ENCODE measurements at places on chromosomes 12 and 14.

- no peak for DNase-seq
These were observed 47.8 kb upstream of the KIF21A start for GRCh38 chr12:39490500-39491282.

- no peak for DNase-seq
These were observed 6.3 kb downstream of the MGAT4C start for GRCh38 chr12:86249851-86250250.

DNA sequence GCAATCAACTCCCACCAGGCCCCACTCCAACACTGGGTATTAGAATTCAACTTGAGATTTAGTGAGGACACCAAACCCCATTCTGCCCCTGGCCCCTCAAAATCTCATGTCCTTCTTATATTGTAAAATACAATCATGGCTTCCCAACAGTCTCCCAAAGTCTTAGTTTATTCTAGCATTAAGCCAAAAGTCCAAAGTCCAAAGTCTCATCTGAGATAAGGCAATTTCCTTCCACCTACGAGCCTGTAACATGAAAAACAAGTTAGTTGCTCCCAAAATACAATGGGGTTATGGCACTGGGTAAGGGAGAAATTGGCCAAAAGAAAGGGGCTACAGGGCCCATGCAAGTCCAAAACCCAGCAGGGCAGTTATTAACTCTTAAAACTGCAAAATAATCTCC, 46.6 kb upstream of the TMTC1 start:
- no peak for DNase-seq

GRCh38 chr12:79547044-79547734, 143.6 kb downstream of the PAWR start:
- DNase-seq: no peak

GRCh38 chr12:73598626-73599025, 939.0 kb upstream of the ATXN7L3B start:
- no peak for DNase-seq

- DNase-seq: no peak
These were observed 131.1 kb upstream of the SLC38A2 start for GRCh38 chr12:46503637-46504175.

DNA sequence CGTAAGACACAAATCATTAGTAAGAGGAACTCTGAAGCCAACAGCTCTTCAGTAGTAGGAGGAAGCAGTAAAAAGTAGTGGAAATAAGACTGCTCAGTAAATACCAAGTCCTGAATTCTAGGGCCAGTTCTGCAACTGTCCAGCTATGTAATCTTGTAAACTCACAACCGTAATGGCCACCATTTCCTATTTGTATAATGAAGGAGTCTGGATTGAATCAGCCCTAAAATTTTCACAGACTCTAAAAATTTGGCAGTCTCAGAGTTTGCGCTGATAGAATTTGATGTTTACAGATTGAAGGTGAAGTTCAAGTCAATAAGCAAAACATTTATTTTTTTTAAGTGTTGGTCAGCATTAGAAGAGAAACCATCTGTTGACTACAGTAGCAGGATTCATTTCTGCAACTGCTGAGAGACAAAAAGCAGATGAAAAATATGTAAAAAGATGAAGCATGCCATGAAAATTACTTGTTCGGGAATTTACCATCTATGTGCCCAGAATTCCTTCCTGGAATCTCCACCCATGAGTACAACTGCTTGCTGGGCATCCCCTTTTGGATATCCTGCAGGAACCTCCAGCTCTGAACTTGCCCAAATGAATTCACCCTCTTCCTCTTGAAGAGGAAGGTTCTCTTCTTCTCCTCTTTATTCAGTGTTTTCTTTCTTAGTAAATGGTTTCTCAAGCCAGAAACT, 47.5 kb downstream of the GALNT4 start:
- DNase-seq: no peak

GRCh38 chr12:115998119-115998633, 279.3 kb downstream of the MED13L start:
- peak; percentile 69 for DNase-seq

DNA sequence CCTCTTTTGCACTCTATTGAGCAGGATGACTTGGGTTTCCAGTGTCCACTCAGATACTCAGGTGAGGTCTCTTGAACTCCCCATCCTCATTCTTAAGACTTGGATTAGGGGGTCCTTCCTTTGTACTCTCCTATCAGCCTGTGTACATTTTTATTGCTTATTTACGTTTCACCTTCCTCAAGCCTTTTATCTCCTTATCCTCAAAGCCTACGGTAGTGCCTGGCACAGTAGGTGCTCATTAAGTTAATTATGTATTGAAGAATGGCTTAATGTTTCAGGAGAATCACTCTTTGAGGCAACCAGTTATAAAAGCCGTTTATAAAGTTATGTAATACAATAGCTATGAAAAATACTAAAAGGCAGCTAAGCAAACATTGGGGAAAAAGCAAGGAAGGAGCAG, 315.7 kb downstream of the NPAS3 start:
- DNase-seq: no peak

DNA sequence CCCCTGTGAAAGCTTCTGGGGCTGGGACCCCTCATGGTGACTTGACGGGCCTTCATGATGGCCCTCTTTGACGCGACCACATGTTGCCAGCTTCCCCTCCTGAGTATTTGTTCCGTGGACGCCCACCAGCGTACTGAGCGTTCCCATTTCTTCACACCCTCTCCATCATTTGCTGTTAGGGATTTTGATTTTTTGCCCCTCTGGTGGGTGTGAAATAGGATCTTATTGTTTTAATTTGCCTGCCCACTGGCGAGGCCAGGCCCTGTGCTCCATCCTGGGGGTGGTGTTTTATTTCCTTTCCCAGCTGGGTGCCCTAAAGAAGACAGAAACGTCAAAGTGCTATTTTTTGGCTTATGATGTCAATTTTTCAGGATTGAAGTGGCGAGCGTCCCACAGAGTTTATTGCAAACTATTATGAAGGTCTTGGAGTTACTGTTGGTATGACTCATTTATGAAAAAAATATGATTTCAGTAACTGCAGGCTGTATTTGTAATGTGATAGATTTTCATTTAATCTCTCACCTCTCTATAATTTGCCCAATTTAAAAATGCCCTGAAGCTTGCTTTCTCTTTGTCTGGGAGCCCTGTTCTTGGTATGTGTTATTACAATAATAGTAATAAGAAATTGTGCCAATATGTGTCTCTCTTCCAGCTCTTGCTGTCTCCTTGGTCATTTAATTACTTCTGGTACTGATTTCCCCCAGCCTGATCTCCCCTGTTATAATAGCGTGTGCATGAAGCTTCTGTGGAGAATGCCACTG, 99.6 kb downstream of the SLC25A47 start:
- no peak for DNase-seq

DNA sequence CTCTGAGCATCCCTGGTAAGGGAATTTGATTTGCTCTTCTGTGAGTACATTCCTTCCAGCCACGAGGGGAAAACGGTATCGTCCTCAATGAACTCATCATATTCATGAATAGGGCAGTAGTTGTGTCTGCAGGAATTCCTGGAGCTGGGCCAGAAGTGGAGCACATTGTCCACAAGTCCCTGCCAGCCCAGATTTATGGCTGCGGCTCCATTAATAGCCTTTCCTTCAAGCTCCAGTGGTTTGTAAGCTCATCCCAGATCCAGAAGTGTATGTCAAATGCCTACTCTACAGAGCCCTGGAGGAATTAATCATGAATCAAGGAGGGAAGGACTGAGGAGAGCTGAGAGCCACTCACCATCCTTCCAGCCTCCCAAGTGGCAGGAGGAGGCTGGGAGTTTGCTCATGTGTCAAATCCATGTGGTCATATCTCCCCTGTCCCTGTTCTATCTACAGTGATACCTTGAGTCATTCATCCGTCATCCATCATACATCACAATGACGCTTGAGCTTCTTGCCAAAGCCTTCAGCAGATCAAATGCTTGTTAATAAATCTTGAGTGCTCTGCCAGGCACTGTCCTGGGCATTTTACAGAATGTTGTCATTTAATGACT, 65.5 kb downstream of the SVOP start:
- no peak for DNase-seq

- no peak for DNase-seq
These were observed 54.0 kb downstream of the ZNF641 start for GRCh38 chr12:48296586-48297282.

GRCh38 chr12:125203145-125203765, 138.0 kb downstream of the AACS start:
- peak; percentile 48 for DNase-seq

GRCh38 chr12:21502164-21502496, 541 bp downstream of the GOLT1B start:
- no peak for DNase-seq

DNA sequence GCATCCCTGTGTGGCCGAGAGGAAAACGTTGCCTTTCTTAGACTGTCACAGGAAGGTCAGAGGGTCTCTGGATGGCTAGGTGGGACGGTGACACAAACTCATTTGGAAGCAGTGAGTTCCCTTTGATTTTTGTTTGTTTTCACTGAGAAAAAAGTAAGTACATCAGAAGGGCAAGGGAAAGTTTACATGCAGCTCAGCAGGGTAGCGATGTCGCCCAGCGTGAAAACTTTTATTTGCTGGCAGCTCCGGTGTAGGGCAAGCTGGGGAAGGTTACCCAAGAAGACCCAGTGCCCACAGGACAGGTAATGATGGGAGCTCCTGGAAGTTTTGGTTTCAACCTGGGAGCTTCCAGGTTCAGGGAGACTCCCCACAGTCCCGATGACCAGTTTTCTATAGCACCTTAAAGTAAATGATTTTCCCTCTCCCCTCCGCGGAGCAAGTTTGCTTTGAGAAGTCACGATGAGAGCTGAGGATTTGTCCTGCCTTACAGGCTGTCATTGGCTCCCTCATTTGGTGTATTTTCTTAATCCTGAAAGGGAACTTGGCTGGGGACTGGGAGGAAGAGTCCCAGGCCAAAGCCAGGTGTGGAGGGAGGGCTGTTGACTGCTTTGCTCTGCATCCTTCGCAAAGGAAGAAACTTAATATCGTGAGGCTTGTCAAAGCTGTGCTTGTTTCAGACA, 64.7 kb upstream of the ESRRB start:
- DNase-seq: no peak

GRCh38 chr12:114695305-114695592, 11.3 kb upstream of the TBX3 start:
- DNase-seq: no peak

- no peak for DNase-seq
These were observed 483.6 kb upstream of the RGS6 start for GRCh38 chr14:71448431-71449315.

GRCh38 chr12:5305425-5305824, 126.5 kb upstream of the NTF3 start:
- DNase-seq: no peak

GRCh38 chr12:17588968-17589367, 501.0 kb downstream of the RERGL start:
- DNase-seq: no peak

GRCh38 chr12:69534389-69534822, 50.9 kb upstream of the CCT2 start:
- DNase-seq: no peak

GRCh38 chr14:71554959-71555612, 377.1 kb upstream of the RGS6 start:
- no peak for DNase-seq

DNA sequence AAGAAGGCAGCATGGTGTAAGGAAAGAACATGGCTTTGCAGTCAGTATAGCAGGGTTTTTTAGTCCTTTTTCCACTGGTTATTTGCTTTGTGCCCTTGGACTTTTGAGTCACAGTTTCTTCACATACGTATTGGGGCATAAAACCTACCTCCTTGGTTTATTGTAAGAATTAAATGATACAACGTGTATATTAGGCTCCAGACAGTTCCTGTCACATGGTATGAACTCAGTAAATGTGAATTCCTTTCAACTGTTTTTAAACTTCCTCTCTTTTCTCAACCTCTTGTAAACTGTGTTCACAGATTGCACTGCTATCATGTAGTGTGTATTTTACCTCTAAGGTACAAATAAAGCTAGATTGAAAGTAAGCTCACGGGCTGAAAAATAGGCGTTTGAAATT, 29.5 kb downstream of the MSRB3 start:
- no peak for DNase-seq

DNA sequence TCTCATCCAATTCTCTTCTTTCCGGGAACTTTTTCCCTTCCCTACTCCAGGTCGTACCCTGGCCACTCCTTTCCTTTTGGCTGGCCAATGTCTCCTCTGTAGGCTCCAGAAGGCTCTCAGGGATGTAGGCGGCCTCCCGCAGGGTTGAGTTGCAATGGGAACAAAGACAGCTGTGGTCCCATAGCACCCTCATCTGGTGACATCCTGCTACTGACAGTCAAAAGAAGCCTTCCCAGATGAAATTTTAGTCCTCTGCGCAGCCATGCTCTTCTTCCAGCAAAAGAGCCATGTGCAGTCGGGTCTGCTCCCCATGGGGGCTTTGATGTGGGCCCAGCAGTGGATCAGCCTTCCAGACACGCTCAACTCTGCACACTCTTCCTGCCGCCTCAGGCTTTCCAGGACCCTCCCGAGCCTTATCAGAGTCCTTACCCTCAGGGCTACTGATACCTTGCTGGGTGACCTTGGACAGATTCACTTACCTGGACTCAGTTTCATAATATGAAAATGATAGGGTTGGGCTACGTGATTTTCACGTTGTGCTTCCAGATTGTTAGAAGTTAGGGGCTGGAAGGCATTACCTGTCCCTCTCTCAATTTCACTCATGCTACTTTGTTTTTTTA, 5.5 kb upstream of the CELA1 start:
- peak; percentile 82 for DNase-seq

DNA sequence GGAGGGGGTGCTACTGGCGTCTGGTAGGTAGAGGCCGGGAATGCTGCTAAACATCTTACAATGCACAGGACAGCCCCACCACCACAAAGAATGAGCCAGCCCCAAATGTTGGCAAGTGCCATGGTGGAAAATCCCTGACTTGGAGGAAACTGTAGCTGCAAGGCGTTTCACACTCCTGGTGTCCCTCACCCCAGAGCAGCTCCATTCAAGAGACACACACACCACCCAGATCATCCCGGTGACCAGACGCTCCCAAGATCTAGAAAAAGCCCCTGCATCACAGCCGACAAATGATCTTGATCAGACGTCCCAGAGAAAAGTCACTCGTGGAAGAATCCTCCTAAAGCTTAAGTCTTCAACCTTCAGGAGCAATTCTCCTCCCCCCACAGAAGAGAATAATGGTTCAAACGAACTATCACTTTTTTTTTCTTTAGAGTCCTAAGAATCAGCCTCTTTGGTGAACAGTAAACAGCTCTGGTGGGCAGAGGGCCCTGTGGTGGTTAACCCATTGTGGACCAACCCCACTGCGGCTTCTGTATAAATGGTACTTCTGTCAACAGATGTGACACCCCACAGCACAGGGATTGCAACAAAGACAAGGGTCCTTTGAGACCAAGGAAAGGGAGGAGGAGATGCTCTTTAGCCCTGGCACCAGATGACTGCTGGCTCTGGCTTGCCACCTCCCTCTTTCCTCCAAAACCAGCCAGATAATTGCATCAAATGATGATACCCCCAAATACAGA, 2.7 kb downstream of the GLTP start:
- no peak for DNase-seq

DNA sequence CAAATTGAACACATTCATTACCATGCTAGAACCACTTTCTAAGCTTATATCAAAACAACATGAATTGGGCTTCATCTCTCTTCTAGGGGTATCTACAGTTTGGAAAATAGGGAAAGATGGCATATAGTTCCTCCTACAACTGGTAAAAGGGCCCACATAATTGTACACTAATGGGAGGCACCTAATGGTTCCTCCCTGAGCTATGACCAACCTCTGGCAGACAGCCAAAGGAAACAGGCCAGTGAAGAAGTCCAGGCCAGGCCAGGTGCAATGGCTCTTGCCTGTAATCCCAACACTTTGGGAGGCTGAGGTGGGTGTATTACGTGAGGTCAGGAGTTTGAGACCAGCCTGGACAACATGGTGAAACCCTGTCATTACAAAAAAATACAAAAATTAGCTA, 23.2 kb upstream of the APOF start:
- no peak for DNase-seq

- DNase-seq: no peak
These were observed 7.6 kb downstream of the SUSD6 start for GRCh38 chr14:69619012-69619411.

Measured in KBM-7 (cell line).